ENCODE measurements at places on chromosomes 3 and 15. TPM values are rescaled to one million over a fixed set of nuclear protein-coding genes. Genes with fewer than 3 reads are reported as not detected.

The SAMMSON gene
- total RNA-seq, result not detected

The BFSP2 gene
- total RNA-seq, result not detected

The NMNAT3 gene
- total RNA-seq, result under 0.01 TPM

The CASR gene
- not detected for total RNA-seq

The PRSS50 gene
- not detected for total RNA-seq

The ANKUB1 gene
- not detected for total RNA-seq

The OCA2 gene
- total RNA-seq, result not detected

The GOLGA6B gene
- total RNA-seq, result not detected

The STAC gene
- 0.14 TPM for total RNA-seq

The DCUN1D1 gene
- 33.5 TPM for total RNA-seq

The CTSH gene
- total RNA-seq, result 4.0 TPM

The FANCI gene
- total RNA-seq, result 2.2 TPM

The TMEM202 gene
- total RNA-seq, result not detected

The ITGB5 gene
- 247 TPM for total RNA-seq

The PYGO1 gene
- total RNA-seq, result 6.1 TPM

The PSMD2 gene
- total RNA-seq, result 915 TPM

The CSTA gene
- total RNA-seq, result not detected

The RTP1 gene
- not detected for total RNA-seq

The MASP1 gene
- total RNA-seq, result 214 TPM

The ACOX2 gene
- 4.2 TPM for total RNA-seq

The KCTD6 gene
- total RNA-seq, result 8.5 TPM

The STRIT1 gene
- not detected for total RNA-seq

The ZKSCAN7 gene
- total RNA-seq, result 5.0 TPM

The SECISBP2L gene
- total RNA-seq, result 24.9 TPM

The CBLB gene
- total RNA-seq, result 58.9 TPM

The TMEM40 gene
- total RNA-seq, result 0.86 TPM

The GRM2 gene
- total RNA-seq, result not detected

The SATB1 gene
- total RNA-seq, result 8.8 TPM

The MFAP1 gene
- total RNA-seq, result 21.2 TPM

The LRRN1 gene
- not detected for total RNA-seq

Data from placental pericyte (primary cell).